Activated gamma-delta T cell treated with anti-CD3 and anti-CD28 coated beads, Interleukin-2, amount 50 U/mL, for 16 hours (primary cell): ENCODE measurements at places on chromosomes 2 and 18.
A peak's percentile ranks its signal among the peaks of the same experiment; 100 is the strongest.

GRCh38 chr2:226766352-226767055, 33.1 kb downstream of the IRS1 start:
- DNase-seq: no peak

GRCh38 chr18:69469444-69469919, 68.8 kb downstream of the DOK6 start:
- no peak for DNase-seq

DNA sequence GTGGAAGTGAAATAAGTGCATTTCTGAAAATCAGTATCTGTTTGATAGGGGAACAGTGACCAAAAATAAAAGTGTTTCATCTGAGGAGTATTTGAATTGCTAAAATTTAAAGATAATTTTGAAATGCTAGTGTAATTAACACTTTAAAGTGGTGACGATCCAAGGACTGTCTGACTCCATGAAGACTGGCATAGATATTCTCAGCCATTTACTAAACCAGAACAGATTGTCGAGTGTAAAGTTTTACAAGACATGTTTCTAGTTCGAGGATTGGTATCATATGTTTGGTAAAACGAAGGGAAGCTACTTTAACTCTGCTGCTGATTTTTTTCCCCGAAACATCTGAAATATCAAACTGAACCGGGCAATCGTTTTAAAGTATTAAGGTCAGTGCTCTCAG, 417.9 kb downstream of the EPHA4 start:
- DNase-seq: no peak

GRCh38 chr2:234753701-234754100, 198.1 kb upstream of the SH3BP4 start:
- no peak for DNase-seq

- no peak for DNase-seq
Measured at GRCh38 chr2:211035548-211036185, 479.3 kb downstream of the CPS1 start.

DNA sequence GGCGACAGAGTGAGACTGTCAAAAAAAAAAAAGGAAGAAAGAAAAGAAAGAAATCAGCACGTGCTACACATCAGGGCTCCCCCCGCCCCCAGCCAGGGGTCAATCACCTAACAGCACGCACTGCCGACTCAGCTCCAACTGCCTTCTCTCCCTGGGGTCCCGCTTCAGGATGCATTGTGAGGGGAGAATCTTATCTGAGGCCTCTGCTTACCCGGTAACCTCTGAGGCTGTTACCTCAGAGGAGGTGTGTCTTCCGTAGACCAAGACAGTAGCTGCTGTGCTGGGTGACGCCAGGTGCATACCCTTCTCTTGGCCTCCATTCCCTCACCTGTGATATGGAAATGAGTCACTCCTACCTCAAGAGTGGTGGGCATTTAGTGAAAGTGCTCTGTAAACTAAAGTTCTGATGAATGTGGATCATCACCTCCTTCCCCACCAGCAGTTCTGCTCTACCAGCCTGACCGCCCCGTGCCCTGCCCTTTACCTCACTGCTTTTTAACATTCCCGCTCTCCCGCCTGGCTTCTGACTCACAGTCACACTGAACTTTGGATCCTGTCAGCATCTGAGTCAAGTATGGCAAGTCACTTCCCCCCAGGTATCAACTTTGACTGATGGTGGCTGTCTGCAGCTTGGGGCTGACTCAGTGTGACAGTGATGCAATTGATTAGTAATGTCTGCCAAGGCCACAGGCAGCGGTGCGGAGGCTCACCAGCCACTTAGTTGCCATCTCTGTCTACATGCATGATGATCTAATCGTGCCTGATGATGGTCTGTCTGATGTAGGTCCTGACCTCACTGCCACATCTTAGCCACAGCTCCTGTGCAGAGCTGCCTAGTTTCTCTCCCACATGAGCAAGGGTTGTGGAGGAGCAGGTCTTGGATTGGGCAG, 20.1 kb downstream of the ARID5A start:
- peak; percentile 29 for DNase-seq

GRCh38 chr2:235868645-235869044, 299.5 kb downstream of the GBX2 start:
- DNase-seq: no peak

DNA sequence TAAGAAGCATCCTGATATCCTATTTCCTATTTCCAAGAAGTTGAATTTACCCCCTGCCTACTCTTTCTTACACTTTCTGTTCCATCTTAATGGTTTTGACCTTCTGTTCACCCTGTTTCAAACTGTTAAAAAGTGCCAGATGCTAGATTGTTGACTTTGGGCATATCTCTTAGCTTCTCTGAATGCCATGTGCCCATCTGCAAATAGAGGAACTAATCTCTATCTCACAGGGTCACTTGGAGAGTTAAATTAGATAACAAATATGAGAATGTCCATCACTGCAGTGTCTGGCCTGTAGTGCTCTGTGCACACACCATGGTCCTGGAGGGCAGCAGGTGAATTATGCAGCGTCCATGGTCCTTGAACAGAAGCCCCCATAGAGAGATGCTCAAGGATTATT, 83.8 kb downstream of the LRATD1 start:
- DNase-seq: no peak

DNA sequence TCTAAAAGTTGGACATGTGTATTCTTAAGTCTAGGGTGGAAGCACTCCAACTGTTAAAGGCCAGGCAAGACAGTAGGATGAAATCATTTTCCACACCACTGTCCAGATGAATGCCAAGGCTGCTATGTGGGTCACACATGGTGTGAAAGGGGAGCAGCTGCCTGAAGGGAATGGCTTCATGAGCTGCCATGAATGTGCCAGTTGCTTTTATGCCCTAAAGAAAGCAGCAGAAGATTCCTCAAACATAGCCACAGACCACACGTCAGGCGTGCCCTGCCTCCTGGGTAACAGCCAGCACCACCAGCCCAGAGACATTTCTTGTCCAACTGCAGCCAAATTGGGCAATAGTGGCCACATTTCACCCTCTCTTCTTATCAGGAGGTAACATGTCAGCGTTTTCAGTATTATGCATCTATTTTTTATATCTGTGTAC, 130.2 kb downstream of the MTCL1 start:
- no peak for DNase-seq
